ENCODE measurements at places on chromosomes 5 and 9. TPM values are rescaled to one million over a fixed set of nuclear protein-coding genes. Genes with fewer than 3 reads are reported as not detected.

The PCDHGA4 gene
- total RNA-seq: 11.4 TPM

DNA sequence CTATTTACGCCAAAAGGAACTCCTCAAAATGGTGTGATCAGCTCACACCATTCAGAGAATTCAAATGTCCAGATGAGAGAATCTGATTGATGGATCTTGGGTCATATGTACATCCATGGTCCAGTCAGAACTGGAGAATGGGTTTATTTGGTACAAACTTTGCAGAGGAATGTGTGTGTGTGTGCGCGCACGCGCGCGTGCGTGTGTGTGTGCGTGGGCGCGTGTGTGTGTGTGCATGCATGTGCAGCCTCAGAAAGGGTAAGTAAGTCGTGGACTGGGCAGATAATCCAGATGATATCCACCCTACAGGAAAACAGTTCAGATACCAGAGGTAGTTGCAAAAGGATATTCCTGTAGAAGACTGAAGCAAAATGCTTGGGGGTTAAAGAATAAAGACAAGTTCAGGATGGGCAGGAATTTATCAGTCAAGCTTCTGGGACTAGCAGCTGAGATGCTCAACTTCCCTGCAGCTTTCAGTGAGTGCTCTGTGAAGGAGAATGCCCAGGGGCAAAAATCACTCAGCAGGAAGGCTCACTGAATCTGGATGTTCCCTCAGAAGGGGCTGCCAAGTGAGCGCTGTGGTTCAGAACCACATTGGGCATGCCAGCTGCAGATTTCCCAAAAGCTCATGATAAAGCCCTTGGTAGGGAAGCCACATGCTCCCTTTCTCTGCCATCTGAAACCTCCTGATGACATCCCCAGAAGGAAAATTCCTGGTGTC, 440.5 kb upstream of the SGCD start:
- DNase-seq: no peak
- H3K4me1 ChIP-seq: no peaks in the 10 kb centered on the region
- H3K27ac ChIP-seq: no peak overlapping the region
- H3K27me3 ChIP-seq: no peaks in the 10 kb centered on the region
- H3K4me3 ChIP-seq: no peak overlapping the region

GRCh38 chr5:158755986-158756385, 343.7 kb downstream of the EBF1 start:
- H3K27me3 ChIP-seq: no peaks in the 10 kb centered on the region
- H3K36me3 ChIP-seq: no peaks in the 10 kb centered on the region
- peak overlapping the region; percentile 14 for H3K4me3 ChIP-seq
- peaks cover 45% of the 10 kb centered on the region for H3K4me1 ChIP-seq
- peak overlapping the region; percentile 61 for H3K27ac ChIP-seq

DNA sequence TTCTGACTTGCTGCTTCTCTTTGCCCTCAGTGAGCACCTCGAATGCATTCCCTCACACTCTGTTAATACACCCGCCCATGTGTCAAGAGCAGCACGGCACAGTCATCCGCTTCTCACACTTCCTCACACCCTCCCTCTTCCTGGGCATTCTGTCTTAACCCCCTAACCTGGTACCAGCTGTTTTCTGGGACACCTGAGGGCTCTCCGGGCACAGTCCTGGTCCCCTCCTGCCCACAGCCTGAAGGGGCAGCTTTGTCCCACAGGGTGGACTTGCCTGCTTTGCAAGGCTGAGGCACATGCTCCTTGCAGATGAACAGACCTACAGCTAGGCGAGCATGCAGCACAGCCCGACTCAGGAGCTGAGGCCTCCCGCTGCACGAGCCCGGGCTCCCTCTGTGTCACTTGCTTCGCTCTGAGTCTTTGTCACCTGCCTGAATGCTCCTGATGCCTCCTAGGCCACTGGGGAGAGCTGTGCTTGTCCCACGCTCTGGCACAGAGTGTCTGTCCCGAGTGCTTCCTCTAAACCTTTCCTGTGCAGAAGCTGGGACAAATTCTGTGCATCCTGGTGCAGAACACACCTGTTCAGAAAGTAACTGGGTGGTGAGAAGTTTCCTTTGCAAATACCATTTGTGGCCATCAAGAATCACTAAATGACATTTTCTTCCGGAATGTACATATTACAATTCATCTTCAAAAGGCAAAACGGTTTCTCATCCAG, 47.8 kb downstream of the AHRR start:
- no peak overlapping the region for H3K27ac ChIP-seq
- H3K27me3 ChIP-seq: no peaks in the 10 kb centered on the region
- DNase-seq: no peak
- H3K4me3 ChIP-seq: no peak overlapping the region

- no peak for DNase-seq
- H3K27me3 ChIP-seq: no peaks in the 10 kb centered on the region
- no peaks in the 10 kb centered on the region for H3K4me1 ChIP-seq
- H3K4me3 ChIP-seq: no peak overlapping the region
Measured at GRCh38 chr9:110266795-110267194, 10.5 kb upstream of the TXN start.

DNA sequence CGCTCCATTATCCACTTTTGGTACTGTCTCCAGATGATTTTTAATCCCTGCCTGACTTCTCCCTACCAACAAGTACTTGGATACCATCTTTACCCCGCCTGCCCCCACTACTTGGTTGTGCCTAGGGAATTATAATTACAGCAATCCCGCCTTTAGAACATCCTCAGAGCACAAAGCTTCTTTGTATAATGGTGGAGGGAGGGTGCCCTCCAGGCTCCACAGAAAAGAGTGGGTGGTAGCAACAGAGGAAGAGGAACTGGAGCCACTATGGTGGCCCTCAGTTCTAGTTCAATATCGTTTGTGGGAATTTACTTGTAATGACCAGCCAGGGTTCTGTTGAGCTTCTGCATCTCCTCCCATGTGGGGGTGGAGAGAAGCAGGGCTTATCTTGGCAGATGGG, 79.0 kb upstream of the RNF38 start:
- no peak for DNase-seq
- H3K4me3 ChIP-seq: no peak overlapping the region
- no peaks in the 10 kb centered on the region for H3K4me1 ChIP-seq
- no peaks in the 10 kb centered on the region for H3K36me3 ChIP-seq
- H3K27me3 ChIP-seq: no peaks in the 10 kb centered on the region

- DNase-seq: no peak
- no peak overlapping the region for H3K27ac ChIP-seq
- H3K36me3 ChIP-seq: no peaks in the 10 kb centered on the region
- H3K27me3 ChIP-seq: no peaks in the 10 kb centered on the region
Measured at GRCh38 chr5:172123269-172123692, 64.7 kb downstream of the STK10 start.

- no peak for DNase-seq
- H3K27ac ChIP-seq: no peak overlapping the region
Measured at GRCh38 chr5:11595045-11595444, 309.2 kb downstream of the CTNND2 start.

GRCh38 chr5:15904899-15905830, 274.4 kb downstream of the MARCHF11 start:
- no peak overlapping the region for H3K4me3 ChIP-seq
- peaks cover 5% of the 10 kb centered on the region for H3K4me1 ChIP-seq
- no peak for DNase-seq
- no peak overlapping the region for H3K27ac ChIP-seq

DNA sequence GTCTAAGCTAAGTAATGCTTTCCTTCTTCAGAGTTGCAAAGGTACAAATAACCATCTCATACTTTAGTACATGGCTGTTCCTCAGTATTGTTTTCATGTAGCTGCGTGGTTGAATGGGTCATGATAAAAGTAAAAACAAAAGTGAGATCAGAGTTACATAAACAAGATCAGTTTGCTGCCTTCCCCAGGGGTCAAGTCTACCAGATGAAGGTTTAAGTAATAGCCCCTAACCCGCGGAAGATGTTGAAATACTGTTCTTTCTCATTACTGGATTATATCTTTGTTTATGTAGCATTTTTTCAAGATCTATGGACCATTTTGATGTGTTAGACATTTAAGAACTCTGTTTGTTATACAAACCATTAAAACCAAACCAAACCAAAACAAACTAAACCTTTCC, 34.1 kb upstream of the ARRDC3 start:
- H3K27me3 ChIP-seq: no peaks in the 10 kb centered on the region
- DNase-seq: no peak
- H3K4me1 ChIP-seq: no peaks in the 10 kb centered on the region

GRCh38 chr5:72177538-72177937, 70.3 kb downstream of the MAP1B start:
- no peaks in the 10 kb centered on the region for H3K36me3 ChIP-seq
- peaks cover 8% of the 10 kb centered on the region for H3K4me1 ChIP-seq
- peak overlapping the region; percentile 96 for H3K27ac ChIP-seq
- no peak overlapping the region for H3K4me3 ChIP-seq

Measured in thoracic aorta (tissue), 2 donors.